H4 (cell line): ENCODE measurements at places on chromosomes 5 and 9. TPM values are rescaled to one million over a fixed set of nuclear protein-coding genes. Genes with fewer than 3 reads are reported as not detected.

Gene ANKHD1
- total RNA-seq, result 29.7 and 35.5 TPM in 2 replicates

Gene INSL4
- total RNA-seq, result not detected in 2 replicates

Gene FAM221B
- not detected in 2 replicates for total RNA-seq

Gene LCN6
- not detected in 2 replicates for total RNA-seq

Gene FAF2
- total RNA-seq, result 59.3 and 64.6 TPM in 2 replicates

Gene LRRC19
- total RNA-seq, result not detected in 2 replicates

GRCh38 chr5:76144513-76145274 lies 61.5 kb downstream of the SV2C start:
- no peak for DNase-seq

GRCh38 chr5:112372543-112372942 lies 46.5 kb downstream of the EPB41L4A start:
- no peak for DNase-seq

- DNase-seq, result no peak
Measured at GRCh38 chr5:113133211-113133975, 156.8 kb downstream of the DCP2 start.

- DNase-seq, result no peak
Measured at GRCh38 chr5:88142886-88143692, 125.6 kb downstream of the TMEM161B start.

GRCh38 chr9:13179257-13179656 lies 100.2 kb downstream of the MPDZ start:
- no peak for DNase-seq

DNA sequence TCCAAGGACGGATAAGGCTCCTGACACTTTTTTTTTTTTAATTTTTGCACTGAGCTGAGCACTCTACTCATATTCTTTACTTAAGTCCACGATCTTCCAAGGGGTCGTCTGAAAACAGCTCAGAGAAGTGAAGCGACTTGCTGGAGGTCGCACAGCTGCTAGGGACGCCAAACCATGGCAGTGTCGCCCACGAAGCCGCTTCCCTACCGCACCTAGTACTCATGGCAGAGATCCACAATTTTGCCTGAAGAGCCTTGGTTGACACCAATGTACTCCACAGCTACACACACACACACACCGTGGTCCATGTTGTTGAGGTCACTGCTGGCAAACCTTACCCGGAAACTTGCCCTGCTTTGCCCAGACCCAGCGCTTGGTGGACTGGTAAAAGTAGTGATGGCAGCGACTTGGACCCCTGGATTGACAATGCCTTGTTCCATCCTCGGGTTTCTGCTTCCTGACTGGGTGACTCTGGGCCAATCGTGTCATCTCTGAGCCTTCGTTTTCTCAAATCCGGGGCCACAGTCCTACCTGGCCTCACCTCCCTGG lies 521 bp upstream of the SLIT3 start:
- no peak for DNase-seq

GRCh38 chr9:94801681-94802080 lies 75.2 kb downstream of the AOPEP start:
- DNase-seq, result no peak

DNA sequence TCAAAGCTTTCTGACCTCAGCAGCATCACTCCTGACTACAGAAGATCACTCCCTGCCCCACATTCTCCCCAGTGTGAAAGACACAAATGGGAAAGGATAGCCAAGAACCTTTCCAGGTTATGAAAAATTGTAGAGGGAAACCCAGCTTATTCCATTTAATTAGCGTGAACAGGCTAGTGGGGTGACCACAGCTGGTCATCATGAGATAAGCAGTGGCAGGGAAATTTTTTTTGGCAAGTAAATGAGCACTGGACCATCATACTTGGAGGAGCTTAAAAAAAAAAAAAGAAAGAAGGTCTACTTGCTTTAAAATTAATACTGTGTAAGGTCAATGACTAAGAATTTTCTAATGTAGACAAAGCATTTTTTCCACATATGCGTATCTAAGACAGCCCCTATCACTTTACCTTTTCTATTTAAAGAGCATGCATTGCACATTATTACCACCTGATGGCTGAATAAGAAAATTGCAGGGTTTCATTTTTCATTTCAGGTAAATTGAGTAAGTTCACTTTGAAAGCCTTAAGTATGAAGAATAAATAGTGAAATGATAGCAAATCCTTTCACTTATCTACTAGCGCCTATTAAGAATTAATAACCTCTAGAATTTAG lies 123.6 kb downstream of the ELAVL2 start:
- DNase-seq, result peak; percentile 9

- no peak for DNase-seq
Measured at GRCh38 chr5:68711293-68712200, 382.3 kb upstream of the SLC30A5 start.

- DNase-seq, result peak; percentile 27
Measured at GRCh38 chr5:5700549-5700948, 278.1 kb downstream of the ICE1 start.

DNA sequence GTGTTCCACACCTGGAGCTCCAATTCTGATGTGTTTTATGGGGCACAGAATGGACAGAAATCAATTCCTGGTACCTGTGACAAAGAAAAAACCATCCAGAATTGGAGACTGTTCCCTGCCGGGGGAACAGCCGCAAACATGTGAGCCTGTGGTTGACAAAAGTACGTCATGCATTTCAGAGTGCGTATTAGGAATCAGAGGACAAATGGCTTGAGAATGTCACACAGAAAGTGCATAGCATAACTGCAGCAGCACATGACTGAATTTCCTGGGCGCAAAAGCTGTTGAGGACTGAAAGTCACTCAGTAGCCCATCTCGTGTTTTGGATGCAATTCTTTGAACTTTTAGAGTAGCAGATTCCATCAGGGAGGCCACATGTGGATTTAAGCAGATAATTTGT lies 85.1 kb downstream of the TRIO start:
- no peak for DNase-seq

- no peak for DNase-seq
Measured at GRCh38 chr5:43140286-43140685, 19.6 kb downstream of the ZNF131 start.

DNA sequence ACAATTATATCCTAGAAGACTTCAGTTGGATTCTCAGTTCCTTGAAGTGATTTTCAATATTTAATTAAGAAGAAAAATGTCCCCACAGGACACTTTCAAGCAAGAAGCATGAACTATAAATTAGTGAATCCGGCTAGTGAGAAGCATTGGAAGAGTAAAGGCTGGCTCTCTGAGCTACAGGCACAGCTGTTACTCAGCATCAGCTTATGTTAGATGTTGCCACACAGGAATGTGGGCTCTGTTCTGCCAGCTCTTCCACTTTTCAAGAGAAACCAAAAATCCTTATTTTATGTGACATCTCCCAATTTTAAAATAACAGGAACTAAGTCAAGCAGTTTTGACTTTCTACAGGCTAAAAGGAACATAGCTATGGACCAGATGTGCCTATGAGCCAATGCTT lies 14.9 kb downstream of the ZNF474 start:
- DNase-seq, result no peak

- DNase-seq, result no peak
Measured at GRCh38 chr5:61081741-61082140, 80.5 kb downstream of the SMIM15 start.

DNA sequence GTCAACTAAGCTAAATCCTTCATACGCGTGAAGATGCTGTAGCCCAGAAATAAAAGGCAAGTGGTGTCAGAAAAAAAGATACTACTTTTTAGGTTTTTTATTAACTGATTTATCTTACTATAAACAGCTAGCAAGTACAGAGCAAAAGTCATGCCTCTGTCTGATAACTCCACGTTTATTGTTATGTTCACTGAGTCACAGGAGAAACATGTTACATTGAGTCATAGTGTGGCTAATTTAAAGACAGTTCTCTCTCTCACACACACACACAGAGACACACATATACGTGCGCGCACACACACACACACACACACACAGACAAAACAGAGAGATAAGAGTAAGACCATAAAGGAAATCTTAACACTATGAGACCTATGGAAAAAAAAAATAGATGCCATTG lies 770.0 kb upstream of the CDH10 start:
- peak; percentile 34 for DNase-seq

GRCh38 chr9:78539904-78540303 lies 243.0 kb downstream of the PSAT1 start:
- DNase-seq, result peak; percentile 49

DNA sequence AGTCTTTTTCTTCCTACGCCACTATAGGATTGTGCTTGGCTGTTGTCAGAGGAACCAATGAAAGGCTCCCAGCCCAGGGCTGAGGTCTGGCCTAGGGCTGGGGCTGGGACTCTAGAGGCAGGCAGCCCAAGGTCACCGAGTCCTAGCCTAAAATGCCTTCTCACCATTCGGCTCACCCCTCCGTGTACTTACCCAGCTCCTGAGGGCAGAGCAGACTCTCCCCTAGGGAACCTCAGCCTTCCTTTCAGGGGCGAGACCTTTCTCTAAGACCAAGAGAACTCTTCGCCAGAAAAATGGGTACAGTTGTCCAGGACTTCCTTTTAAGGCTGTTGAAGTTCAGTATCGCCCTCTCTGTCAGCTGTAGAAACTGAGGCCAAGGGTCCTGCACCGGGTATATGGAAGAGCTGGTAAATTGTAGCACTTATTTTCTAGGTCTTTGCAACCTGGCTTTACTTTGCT lies 1.7 kb upstream of the SPRY4 start:
- DNase-seq, result no peak
